NCI-H460 (cell line): ENCODE measurements at places on chromosomes 6 and 20. TPM values are rescaled to one million over a fixed set of nuclear protein-coding genes. Genes with fewer than 3 reads are reported as not detected.

Gene HTR1B
- 2.2 and 2.7 TPM in 2 replicates for total RNA-seq

Gene CTAGE9
- not detected in 2 replicates for total RNA-seq

Gene ADAT2
- 7.7 and 10.4 TPM in 2 replicates for total RNA-seq

Gene MOCS1
- 1.2 and 1.4 TPM in 2 replicates for total RNA-seq

Gene NR2E1
- total RNA-seq = not detected in 2 replicates

Gene CASS4
- 0.05 TPM in 1 of 2 replicates, not detected in the other for total RNA-seq

Gene PEDS1
- total RNA-seq = 40.0 and 47.3 TPM in 2 replicates

Gene RPS18
- 4,945 and 5,414 TPM in 2 replicates for total RNA-seq

DNA sequence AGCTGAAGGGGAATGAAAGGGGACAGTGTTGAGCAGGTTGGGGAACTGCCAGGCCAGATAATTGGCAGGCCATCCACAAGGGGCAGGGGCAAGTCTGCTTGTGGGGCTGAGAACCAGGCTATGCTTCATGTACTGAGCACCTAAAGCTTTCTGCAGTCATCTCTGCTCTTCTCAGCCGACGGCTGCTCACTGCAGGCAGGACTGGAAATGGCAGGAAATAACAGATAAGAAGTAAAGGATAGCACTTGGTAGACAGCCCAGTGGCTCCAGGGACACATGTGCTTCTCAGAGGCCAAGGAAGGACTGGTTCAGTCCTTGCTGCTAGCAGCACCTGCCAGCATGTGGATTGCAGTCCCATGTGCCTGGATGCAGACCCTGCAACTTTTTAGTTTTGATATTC, 89.8 kb downstream of the CD164 start:
- DNase-seq = no peak

DNA sequence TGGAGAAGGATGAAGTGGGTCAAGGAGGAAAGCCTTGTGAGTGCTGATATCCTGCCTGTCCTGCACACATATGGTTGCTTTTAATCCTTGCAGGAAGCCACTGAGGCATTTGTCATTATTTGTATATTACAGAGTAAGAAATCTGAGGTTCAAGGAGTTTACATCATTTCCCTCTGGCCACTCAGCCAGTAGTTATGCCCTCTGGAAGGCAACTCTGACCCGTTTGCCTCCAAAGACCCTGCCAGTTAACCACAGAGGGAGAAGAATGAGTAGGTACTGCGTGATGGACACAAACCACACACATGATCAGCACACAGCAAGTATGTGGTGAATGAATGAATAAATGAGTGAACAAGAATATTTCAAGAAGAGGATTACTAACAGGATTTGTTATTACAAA, 7.9 kb upstream of the FAM210B start:
- no peak for DNase-seq

DNA sequence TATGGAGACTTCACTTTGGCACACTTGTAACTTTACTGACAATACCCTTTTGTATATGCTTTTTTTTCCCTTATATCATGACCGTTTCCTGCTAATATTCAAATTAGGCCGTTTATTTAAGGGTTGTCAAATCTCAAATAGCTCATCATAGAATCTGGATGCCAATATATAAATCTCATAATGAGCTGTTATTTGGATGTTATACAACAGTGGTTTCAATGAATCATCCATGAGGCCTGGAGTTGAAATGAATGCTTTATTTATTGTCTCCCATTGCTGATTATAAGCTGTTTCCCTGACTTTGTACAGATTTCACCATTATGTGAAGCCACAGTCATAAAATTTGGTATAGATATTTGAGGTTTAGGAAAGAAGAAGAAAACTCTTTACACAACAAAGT, 256.1 kb downstream of the PLCB1 start:
- DNase-seq = no peak

DNA sequence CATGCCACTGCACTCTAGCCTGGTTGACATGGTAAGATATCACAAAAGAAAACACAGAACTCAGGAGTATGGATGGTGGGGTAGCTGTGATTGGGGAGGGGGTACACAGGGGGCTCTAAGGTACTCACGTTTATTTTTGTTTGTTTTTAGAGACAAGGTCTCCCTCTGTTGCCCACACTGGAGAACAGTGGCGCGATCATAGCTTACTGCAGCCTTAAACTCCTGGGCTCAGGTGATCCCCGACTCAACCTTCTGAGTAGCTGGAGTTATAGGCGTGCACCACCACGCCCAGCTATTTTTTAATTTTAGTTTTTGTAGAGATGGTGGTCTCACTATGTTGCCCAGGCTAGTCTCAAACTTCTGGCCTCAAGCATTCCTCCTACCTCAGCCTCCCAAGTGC, 29.3 kb downstream of the BCL2L1 start:
- DNase-seq = no peak

- DNase-seq = peak; percentile 70
Observed at GRCh38 chr6:56637640-56638039, 5.0 kb downstream of the DST start.

DNA sequence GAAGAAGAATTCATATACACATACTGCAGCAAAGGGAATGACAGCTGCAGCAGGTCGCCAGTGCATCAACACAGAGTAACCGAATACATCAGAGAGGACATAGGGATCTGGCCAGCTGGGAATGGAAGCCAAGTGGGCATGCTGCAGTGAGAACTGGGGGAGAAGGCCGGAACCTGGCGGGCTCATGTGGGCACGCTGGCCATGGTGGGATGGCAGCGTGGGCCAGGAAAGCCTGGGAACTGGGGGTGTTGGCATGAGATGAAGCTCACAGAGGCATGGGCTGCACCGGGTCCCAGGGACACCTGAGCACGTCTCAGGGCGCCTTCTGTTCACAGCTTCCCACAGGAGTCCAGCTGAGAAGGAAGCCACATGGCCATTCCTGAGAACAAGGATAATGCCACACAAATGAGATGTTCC, 139.5 kb upstream of the AGPAT4 start:
- no peak for DNase-seq

DNA sequence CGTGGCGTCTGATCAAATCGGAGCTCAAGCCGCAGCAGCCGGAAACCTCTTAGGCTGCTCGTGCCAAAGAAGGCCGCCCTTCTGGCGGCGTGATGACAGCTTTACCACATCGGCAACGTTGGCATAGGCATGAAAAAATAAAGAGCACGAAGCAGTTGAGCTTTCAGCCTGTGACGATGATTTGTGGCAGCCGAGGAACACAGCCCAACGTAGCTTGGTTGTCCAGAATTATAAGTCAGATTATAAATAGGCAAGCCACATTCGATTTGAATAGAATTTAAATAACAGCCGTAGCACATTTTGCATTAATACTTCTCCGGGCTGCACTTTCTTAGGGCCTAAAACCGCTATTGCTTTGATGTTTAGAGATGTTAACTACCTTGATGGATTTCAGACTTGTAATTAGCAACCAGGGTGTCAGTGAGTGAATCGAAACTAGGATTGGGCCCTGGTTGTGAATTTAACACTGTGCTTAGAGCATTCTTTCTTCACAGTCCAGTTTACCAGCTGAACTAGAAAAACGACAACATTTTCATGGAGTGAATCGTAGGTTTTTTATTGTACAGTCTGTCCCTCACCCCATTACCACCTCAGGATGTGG, 864 bp upstream of the BCLAF1 start:
- DNase-seq = peak; percentile 61

GRCh38 chr6:46490425-46491200, 636 bp downstream of the RCAN2 start:
- no peak for DNase-seq

GRCh38 chr6:126873351-126873750, 245.1 kb upstream of the RSPO3 start:
- no peak for DNase-seq

DNA sequence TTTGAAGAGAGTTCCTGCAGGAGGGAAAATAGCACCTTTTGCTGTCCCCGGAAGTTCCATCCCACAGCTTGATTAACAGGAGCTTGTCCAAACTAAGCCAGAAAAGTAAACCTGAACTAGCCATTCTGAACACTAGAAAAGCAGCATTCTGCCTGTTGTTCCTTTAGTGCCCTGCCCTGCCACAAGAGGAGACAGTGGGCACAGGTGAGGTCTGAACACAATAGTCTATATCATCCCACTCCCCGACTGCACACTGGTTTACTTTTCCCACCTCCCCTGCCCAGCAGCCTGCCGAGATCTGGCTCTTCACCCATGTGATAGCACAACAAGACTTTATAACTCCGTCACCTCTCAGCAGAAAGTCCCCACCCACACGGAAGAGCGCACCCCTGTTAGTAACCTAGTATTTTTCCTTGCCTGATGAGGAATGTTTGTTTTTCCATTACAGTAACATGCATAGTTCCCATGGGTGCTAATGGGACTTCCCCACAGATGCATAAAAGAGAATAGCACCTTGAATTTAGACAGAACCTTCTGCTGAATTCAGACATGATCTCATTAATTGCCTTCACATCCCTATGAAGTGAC, 59.7 kb downstream of the TFAP2A start:
- no peak for DNase-seq
